SJCRH30 (cell line): ENCODE measurements at places on chromosomes 3 and 15. TPM values are rescaled to one million over a fixed set of nuclear protein-coding genes. Genes with fewer than 3 reads are reported as not detected.

Gene TP63
- 0.71 and 1.1 TPM in 2 replicates for total RNA-seq

Gene ZNF660
- total RNA-seq: 6.5 and 8.3 TPM in 2 replicates

Gene GOLGA8M
- total RNA-seq: not detected in 2 replicates

DNA sequence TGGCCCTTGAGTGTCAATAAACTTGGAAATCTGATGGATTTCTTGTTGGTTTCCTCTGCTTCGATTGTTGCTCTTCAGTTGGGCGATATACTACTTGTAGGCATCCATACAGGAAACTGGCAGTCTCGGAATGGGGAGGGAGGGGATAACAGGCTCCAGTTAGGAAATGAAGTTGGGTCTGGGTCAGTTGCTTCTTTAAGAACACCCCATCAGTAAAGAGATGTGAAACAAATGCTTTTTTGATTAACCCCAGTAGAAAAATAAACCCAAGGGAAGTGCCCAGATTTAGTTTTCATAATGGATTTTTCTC, 681 bp downstream of the CHMP2B start:
- no peaks in the 10 kb centered on the region for H3K27me3 ChIP-seq
- DNase-seq: peak; percentile 11
- H3K36me3 ChIP-seq: no peaks in the 10 kb centered on the region
- peak overlapping the region; percentile 94 for H3K4me3 ChIP-seq
- H3K4me1 ChIP-seq: peaks cover 3% of the 10 kb centered on the region
- H3K27ac ChIP-seq: peak overlapping the region; percentile 61

DNA sequence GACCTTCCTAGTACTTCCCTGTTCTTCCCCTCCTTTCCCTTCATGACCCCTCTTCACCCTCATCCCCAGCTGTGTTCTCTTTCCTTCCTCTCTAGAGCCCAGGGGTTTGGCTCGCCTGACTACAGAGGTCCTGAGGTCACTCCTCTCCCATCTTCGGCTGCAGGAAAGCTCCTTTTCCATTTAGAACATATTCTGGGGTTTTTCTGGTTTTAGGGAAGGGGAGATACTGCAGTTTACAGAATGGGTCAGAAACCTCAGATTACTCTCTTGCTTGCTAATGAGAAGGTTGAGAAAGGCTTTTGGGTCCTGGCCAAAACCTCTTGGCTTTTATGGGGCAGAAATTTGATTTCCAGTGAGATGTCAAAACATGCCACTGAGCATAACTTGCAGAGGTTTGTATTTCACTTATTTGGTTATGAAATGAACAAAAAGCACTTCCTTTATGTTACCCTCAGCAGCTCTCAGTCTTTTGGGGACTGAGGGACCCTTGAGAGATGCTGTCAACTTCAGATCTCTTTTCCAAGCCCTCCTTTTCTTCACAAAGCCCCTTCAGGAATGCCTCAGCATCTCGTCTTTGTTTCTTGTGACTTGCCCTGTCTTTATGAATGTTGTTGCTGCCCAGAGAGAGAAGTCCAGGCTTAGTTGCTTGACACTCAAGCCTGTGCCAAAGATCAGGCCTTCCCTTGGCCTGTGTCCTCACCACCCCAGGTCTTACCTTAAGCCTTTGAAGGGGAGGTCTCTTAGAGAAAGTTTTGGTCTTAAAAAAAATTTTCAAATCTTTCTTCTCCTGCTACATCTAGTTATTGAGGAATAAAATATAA, 121.7 kb upstream of the TPM1 start:
- no peaks in the 10 kb centered on the region for H3K36me3 ChIP-seq
- H3K4me3 ChIP-seq: no peak overlapping the region
- H3K4me1 ChIP-seq: no peaks in the 10 kb centered on the region; the same call in 1 of the 2 replicates
- DNase-seq: no peak
- H3K27me3 ChIP-seq: no peaks in the 10 kb centered on the region
- H3K27ac ChIP-seq: no peak overlapping the region

- H3K27ac ChIP-seq: peak overlapping the region; percentile 90
- H3K4me1 ChIP-seq: peaks cover 17% of the 10 kb centered on the region
- H3K4me3 ChIP-seq: no peak overlapping the region
- no peaks in the 10 kb centered on the region for H3K27me3 ChIP-seq
- DNase-seq: peak; percentile 91
Measured at GRCh38 chr3:190566043-190566933, 52.4 kb downstream of the IL1RAP start.

GRCh38 chr3:24288496-24289236, 206.0 kb downstream of the THRB start:
- no peaks in the 10 kb centered on the region for H3K4me1 ChIP-seq
- no peaks in the 10 kb centered on the region for H3K36me3 ChIP-seq
- no peaks in the 10 kb centered on the region for H3K27me3 ChIP-seq
- no peak overlapping the region for H3K4me3 ChIP-seq
- no peak for DNase-seq
- H3K27ac ChIP-seq: no peak overlapping the region

DNA sequence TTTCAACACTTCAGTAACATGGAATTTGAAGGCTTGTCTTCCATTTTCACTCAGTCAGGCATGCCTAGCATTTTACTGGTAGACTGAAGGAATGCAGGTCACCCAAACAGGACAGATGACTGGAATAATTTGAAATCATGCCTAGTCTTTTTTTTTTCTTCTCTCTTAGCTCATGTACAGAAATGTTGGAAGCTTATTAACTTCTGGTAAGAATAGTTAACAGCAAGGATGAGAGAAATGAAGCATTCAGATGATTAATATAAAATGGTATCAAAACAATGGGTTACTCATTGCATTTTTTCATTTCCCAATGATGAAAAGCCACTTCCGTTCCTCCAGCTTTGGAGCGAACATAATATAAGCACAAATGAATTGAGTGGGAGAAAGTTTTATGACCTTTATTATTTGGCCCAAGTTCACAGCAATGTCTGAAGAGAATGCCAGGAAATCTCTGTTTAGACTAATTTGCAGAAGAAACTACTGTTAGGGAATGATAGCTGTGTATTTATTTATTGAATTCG, 431.6 kb upstream of the RASGRP1 start:
- H3K27me3 ChIP-seq: no peaks in the 10 kb centered on the region
- peaks cover 12% of the 10 kb centered on the region for H3K4me1 ChIP-seq
- H3K36me3 ChIP-seq: no peaks in the 10 kb centered on the region
- DNase-seq: no peak

- H3K4me1 ChIP-seq: no peaks in the 10 kb centered on the region
- H3K27ac ChIP-seq: no peak overlapping the region
- H3K4me3 ChIP-seq: no peak overlapping the region
- DNase-seq: no peak
- H3K27me3 ChIP-seq: no peaks in the 10 kb centered on the region
- no peaks in the 10 kb centered on the region for H3K36me3 ChIP-seq
Measured at GRCh38 chr3:67045711-67046465, 47.8 kb downstream of the KBTBD8 start.
